ENCODE measurements at places on chromosomes 2 and 18.

- no peak for DNase-seq
These were observed 227.6 kb downstream of the SEPTIN10 start for GRCh38 chr2:109386004-109386695.

- no peak for DNase-seq
These were observed 9.8 kb upstream of the EPC2 start for GRCh38 chr2:148634749-148635148.

GRCh38 chr2:133312038-133312729 lies 256.1 kb downstream of the NCKAP5 start:
- DNase-seq, result no peak

- no peak for DNase-seq
These were observed 16.4 kb upstream of the NFU1 start for GRCh38 chr2:69453475-69454129.

GRCh38 chr18:72811047-72811446 lies 56.7 kb downstream of the NETO1 start:
- no peak for DNase-seq

GRCh38 chr2:125216321-125216720 lies 1191.2 kb downstream of the CNTNAP5 start:
- no peak for DNase-seq

GRCh38 chr2:46020416-46020815 lies 276.8 kb upstream of the EPAS1 start:
- no peak for DNase-seq

DNA sequence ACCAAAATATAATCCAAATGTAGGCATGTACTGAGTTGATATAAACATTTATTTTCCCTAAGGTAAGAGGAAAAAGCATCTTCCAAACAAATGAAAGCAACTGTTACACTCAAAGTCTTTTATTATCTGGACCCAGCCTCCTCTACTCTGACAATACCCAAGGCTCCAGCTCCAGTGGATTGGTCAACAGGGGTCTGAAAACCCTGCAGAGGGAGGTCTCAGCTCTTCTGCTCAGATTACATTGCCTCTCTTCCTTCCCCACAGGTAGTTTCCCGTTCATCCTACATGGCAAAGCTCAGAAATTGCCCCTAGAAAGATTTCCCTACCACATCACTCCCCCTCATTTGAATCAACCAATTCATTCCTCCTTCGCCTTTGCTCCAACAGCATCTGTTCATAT lies 457.0 kb downstream of the METTL4 start:
- DNase-seq, result no peak

DNA sequence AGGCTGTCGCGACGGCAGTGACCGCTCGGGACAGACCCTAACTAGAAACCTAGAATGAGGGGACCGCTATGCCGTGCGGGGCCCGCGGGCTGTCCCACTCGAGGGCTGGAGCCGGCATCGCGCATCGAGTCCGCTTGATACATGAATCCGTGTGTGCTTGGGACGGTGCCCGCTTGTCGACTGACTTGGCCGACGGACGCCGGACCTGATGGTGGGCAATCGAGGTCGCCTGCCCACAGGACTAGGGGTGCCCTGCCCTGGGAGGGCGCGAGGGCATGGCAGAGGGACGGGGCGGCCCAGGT lies 749 bp upstream of the PTMA start:
- DNase-seq, result peak; percentile 56

GRCh38 chr2:17583646-17584045 lies 43.1 kb downstream of the VSNL1 start:
- no peak for DNase-seq

GRCh38 chr2:16148632-16149348 lies 208.4 kb downstream of the MYCN start:
- no peak for DNase-seq

GRCh38 chr2:240143276-240143675 lies 2.8 kb upstream of the OTOS start:
- no peak for DNase-seq

DNA sequence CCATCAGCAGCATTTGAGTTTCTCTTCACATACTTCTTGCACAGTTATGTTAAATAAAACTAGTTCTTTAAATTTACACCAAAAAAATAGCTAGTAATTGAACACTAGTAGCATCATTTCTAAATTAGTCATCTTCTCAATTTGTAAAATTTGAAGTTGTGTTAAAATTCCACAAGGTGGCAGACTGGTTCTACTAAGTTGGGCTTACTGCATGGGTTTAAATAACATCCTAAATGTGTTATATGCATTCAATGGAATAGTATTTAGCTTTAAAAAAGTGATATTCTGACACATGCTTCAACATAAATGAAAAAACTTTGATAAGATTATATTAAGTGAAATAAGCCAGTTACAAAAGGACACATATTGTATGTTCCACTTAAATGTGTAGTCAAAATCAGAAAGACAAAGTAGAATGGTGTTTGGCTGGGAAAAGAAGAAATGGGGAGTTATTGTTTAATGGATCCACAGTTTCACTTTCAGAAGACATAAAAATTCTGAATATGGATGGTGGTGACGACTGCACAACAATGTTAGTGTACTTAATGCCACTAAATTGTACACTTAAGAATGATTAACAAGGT lies 28.7 kb upstream of the RPRD1A start:
- DNase-seq, result peak; percentile 31

- no peak for DNase-seq
These were observed 38.5 kb downstream of the PSMG2 start for GRCh38 chr18:12741351-12741750.

- no peak for DNase-seq
These were observed 9.9 kb downstream of the KCNIP3 start for GRCh38 chr2:95307036-95307435.

GRCh38 chr2:144695657-144696056 lies 175.7 kb upstream of the ZEB2 start:
- DNase-seq, result no peak

- no peak for DNase-seq
These were observed 202.4 kb upstream of the ZSWIM2 start for GRCh38 chr2:187051350-187051749.

DNA sequence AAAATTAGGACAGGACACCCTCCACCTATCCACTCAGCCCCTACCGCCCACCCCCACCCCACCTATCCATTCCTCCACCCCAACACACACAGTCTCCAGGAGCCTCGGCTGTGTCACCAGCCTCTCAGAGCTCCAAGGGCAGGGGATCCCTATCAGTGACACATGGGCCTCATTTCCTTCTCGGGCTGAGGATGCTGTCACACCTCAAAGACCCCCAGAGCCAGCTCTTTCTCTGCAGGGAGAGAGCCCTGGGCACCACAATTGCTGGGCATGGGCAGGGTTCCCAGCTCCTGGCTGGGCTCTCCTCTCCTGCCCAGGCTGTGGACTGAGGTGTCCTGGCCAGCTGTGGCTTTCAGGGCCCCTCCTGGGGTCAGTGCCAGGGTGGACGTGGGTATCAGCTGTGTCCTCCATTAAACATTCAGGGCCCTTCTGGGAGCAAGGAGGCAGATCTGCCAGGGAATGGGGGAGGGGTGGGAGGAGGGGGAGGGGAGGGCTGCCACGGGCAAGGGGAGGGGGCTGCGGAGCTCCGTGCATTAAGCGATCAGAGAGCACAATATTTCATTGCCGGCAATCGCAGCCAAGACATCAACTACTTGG lies 14.3 kb upstream of the ECEL1 start:
- no peak for DNase-seq

DNA sequence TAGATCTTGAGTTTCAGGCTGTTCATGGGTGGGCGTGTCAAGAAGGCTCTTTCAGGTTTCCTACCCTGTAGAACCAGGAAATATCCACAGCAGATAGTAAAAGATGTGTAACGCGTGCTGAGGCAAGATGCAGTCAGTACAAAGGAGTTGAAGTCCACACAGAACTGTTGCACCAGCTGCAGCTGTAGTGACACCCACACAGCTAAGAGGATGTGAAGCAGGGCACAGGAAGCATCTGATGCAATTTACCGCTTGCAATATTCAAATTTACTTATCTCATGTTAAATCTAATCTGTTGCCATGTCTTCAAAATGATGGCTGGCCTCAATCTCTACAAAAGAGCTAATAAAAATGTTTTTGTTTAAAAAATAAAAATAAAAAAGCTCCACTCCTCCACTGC lies 132.8 kb downstream of the ARHGAP15 start:
- DNase-seq, result peak; percentile 60

DNA sequence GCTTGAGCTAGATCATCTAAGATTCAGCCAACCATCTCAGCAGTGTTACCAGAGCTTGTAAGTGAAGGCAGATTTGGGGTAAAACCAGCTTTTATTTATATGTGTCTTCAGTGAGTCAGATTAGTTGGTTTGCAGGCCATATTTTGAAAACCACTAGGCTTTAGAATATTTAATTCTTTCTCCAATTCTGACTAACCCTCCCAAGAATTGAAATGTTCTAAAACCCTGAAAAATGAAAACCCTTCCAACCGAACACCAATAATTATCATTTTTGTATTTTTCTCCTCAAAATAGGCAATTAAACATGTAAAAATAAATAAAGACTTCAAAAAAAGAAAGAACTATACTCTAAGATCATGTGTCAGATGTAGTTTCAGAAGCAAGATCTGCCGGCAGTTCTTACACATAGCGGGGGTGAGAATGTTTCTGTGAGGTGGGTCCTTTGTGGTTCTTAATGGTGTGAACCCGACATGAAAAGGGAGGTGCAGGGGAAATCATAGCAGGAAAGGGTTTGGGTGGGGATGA lies 14.2 kb downstream of the PLEK start:
- no peak for DNase-seq

GRCh38 chr18:49564518-49564834 lies 2.6 kb downstream of the LIPG start:
- DNase-seq, result no peak

GRCh38 chr2:8225266-8225665 lies 456.6 kb upstream of the ID2 start:
- DNase-seq, result no peak

DNA sequence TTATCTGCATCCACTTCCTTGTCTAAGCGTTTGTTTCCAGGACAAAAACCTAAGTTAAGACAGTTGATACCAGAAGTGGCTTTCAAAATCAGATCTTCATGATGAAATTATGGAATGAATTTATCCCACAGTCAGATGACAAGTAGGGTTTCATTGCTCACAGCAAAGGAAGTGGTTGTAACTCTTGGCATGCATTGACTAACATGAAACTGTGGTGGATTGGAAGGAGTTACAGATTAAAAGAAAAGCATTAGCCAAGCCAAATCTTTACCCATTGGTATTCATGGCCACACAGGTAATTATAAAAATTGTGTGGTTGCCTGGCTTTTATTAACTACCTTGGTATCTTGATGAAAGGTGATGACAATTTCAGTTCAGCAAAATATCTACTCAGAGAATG lies 438.0 kb upstream of the NXPH2 start:
- DNase-seq, result no peak

GRCh38 chr18:416930-417329 lies 83.6 kb downstream of the COLEC12 start:
- no peak for DNase-seq

- no peak for DNase-seq
These were observed 4.1 kb downstream of the TGFBRAP1 start for GRCh38 chr2:105325389-105325963.
